Nephron progenitor cell (in vitro differentiated cells): ENCODE measurements at places on chromosomes 1 and 21.

- H3K27ac ChIP-seq, result peak overlapping the region; percentile 36
- H3K27me3 ChIP-seq, result peaks cover 3% of the 10 kb centered on the region
- H3K4me1 ChIP-seq, result peaks cover 51% of the 10 kb centered on the region
- no peak overlapping the region for H3K4me3 ChIP-seq
- no peaks in the 10 kb centered on the region for H3K36me3 ChIP-seq
- no peak for DNase-seq
Measured at GRCh38 chr1:66695116-66695515, 57.1 kb upstream of the DYNLT5 start.

DNA sequence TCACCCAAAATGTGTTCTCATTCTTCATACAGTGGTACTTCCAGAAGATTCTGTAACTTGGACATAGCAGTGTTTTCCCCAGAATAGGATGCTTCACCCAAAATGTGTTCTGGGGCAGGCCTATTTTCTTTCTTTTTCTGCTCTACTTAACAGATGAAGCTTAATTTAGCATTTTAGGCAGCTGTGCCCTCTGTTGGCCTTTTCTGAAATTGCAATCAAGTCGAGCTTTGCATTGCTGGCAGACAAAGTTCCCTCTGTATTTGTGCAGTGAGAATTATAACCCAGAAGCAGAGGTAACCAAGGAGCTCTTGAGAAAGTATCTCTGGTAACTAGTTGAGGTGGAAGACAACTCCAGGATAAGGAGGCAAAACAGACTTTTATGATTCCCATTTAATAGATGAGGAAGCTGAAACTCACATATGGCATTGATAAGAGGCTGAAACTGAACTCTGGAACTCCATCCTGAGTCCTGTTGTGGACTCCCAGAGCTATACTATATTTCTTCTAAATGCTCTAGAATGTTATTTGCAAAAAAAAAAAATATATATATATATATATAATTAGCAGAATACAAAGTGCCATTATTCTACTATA is 50.3 kb upstream of the L1TD1 start:
- peaks cover 11% of the 10 kb centered on the region for H3K36me3 ChIP-seq
- no peak overlapping the region for H3K4me3 ChIP-seq
- H3K4me1 ChIP-seq, result peaks cover 16% of the 10 kb centered on the region
- peaks cover 2% of the 10 kb centered on the region for H3K27me3 ChIP-seq
- H3K27ac ChIP-seq, result no peak overlapping the region

- peak overlapping the region; percentile 19 for H3K4me3 ChIP-seq
- DNase-seq, result no peak
- peak overlapping the region; percentile 91 for H3K27ac ChIP-seq
- peaks cover 81% of the 10 kb centered on the region for H3K4me1 ChIP-seq
Measured at GRCh38 chr1:67748630-67749029, 63.6 kb downstream of the GADD45A start.

- H3K4me3 ChIP-seq, result peak overlapping the region; percentile 82
- peak; percentile 25 for DNase-seq
- peaks cover 27% of the 10 kb centered on the region for H3K4me1 ChIP-seq
- H3K36me3 ChIP-seq, result peaks cover 13% of the 10 kb centered on the region
Measured at GRCh38 chr1:38476850-38477178, 382.8 kb downstream of the RRAGC start.

- peaks cover 37% of the 10 kb centered on the region for H3K4me1 ChIP-seq
- H3K27me3 ChIP-seq, result peaks cover 11% of the 10 kb centered on the region
- H3K4me3 ChIP-seq, result no peak overlapping the region
- peaks cover under 1% of the 10 kb centered on the region for H3K36me3 ChIP-seq
Measured at GRCh38 chr1:116904791-116905320, 4.9 kb upstream of the PTGFRN start.

DNA sequence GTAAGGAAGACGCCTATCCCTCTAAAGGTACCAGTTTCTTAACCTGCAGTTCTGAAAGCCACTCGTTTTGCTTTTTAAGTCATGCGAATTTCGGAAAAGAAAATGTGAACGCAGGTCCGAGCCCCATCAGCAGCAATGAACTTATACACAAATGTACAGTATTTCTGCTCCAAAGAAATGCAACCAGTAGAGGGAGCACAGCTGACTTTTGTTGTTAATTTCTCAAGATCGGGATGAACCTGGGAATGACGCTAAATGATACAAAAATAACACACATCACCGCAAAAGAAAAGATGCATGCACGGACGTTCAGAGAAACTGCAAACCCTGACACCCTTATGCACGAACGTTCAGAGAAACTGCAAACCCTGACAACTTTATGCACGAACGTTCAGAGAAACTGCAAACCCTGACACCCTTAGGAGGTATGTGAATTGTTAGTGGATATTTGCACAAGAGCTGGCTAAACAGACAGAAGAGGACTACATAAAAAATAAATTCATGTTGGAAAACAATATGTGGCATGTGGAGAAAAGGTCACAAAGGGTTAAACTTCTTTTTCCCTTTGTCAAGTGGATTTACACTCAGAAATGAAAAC is 3.5 kb upstream of the TIAM1 start:
- H3K4me3 ChIP-seq, result peak overlapping the region; percentile 6
- H3K27me3 ChIP-seq, result peaks cover 10% of the 10 kb centered on the region
- peaks cover 51% of the 10 kb centered on the region for H3K4me1 ChIP-seq
- H3K27ac ChIP-seq, result no peak overlapping the region

DNA sequence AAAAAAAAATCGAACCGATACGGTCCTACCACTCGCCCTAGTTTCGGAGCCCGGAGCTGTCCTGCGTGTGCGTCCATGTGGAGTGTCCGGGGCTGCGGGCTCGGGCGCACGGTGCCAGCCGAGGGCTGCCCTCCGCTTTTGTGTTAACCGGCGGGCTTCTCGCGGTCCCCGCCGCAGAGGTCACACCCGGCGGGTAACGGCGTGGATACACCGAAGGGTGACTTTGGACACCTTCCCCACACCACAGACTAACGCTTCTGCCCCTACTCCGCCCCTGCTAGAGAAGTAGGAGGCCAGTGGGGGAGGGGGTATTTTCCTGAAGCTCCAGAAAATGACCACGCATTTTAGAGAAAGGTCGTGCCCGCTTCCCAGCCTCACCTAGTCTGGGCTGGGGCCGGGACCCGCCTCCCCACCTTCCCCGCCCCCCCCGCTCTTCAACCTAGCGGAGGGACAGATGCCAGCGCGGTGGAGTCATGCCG is 609 bp upstream of the ATF3 start:
- peaks cover 61% of the 10 kb centered on the region for H3K27me3 ChIP-seq
- no peaks in the 10 kb centered on the region for H3K36me3 ChIP-seq
- H3K27ac ChIP-seq, result no peak overlapping the region

- H3K27me3 ChIP-seq, result no peaks in the 10 kb centered on the region
- H3K36me3 ChIP-seq, result no peaks in the 10 kb centered on the region
- peak overlapping the region; percentile 10 for H3K4me3 ChIP-seq
- no peak for DNase-seq
Measured at GRCh38 chr1:218048828-218049420, 236.2 kb upstream of the RRP15 start.

DNA sequence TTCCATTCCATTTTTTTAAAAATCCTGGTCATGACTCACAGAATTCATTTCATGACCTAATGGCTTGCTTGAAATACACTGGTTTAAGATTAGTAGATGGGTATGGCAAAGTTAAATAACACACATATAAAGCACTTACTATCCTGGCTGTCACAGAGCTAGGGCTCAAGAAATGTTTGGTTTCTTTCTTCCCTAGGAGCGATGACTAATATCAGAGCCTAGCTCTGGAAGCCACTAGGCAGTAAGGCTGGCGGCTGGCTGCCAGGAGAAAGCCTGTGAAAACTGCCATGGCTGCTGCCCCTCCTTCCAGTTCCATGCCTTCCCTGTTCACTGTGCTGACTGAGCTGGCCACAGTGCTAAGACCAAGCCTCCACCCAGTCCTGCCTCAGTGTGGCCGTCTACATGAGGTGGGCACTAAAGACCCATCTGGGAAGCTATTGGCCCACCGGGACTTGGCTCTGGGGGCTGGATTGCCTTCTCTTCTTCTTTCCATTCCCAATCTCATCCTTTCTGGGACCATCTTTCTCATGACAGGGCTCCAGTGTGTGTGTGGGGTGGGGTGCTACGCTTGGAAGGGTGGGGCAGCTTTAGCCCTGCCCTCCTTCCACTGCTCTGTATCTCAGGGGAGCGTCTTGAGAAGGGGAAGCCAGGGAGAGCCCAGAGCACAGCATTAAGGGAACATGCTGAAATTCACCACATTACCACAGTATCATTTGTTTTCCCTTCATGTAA is 10.8 kb upstream of the ASCL5 start:
- H3K4me1 ChIP-seq, result peaks cover 12% of the 10 kb centered on the region
- no peak for DNase-seq
- peaks cover 57% of the 10 kb centered on the region for H3K36me3 ChIP-seq
- peaks cover 9% of the 10 kb centered on the region for H3K27me3 ChIP-seq
- H3K4me3 ChIP-seq, result no peak overlapping the region

DNA sequence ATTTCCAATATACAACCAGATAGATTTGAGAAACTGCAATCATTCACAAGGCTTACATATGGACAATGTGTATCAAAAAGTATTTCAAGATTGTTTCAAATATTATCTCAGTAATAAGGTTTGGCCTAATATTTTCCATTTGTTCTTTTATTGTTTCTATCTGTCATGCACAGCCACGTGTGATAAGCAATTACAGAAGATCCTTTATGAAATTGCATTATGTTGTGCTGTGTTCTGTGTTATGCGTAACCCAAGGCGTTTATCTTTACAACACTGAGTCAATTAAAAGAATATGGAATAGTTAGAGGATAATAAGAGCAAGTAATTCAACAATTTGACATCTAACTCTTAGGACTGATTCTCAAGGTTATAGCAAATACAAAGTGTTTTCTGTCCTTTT is 1009.3 kb upstream of the PRMT6 start:
- no peak for DNase-seq
- H3K36me3 ChIP-seq, result no peaks in the 10 kb centered on the region
- H3K27ac ChIP-seq, result no peak overlapping the region
- H3K4me1 ChIP-seq, result no peaks in the 10 kb centered on the region

DNA sequence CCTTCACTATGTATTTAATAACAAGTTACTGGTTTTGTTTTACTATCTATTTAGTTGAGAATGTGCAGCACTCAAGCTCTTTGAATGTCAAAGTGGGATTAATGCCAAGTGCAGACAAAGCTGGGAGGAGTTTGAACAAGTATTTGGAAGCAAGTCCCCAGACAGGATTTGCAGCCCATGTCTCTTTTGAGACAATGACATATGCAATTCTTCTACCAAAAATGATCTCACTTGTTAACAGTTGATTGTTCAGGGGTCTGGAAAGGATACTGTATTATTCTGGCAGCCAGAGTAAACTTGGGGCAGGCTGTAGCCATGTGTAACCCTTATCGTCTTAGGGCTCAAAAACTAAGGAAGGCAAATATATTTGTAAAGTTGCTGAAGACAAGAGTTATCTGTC is 15.8 kb downstream of the COLGALT2 start:
- no peak overlapping the region for H3K4me3 ChIP-seq
- H3K27ac ChIP-seq, result peak overlapping the region; percentile 97
- H3K4me1 ChIP-seq, result peaks cover 52% of the 10 kb centered on the region
- H3K36me3 ChIP-seq, result no peaks in the 10 kb centered on the region
- DNase-seq, result no peak
